ENCODE measurements at places on chromosomes 11 and 22. TPM values are rescaled to one million over a fixed set of nuclear protein-coding genes. Genes with fewer than 3 reads are reported as not detected.

GRCh38 chr22:44489817-44490216 lies 8.2 kb downstream of the RTL6 start:
- DNase-seq: no peak

- DNase-seq: no peak
Measured at GRCh38 chr11:15229069-15229468, 114.3 kb downstream of the INSC start.

GRCh38 chr22:48576333-48577013 lies 1251.2 kb downstream of the BRD1 start:
- no peak for DNase-seq

DNA sequence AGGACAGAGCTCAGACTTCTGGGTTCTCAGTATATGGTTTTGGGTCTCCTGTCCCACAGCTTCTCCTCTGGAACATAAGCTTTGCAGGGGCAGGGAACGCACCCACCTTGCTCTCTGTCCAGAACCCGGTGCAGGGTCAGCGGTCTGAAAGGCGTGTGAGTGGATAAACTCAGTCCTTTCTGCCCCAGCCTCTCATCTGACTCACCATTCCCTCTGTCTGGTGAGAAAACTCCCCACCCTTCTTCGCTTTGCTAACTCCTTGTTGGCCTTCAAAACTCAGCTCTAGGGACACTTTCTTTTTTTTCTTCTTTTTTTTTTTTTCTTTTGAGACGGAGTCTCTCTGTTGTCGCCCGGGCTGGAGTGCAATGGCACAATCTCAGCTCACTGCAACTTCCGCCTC lies 68.9 kb upstream of the NUP50 start:
- DNase-seq: no peak

OR52I2 gene
- not detected for polyA plus RNA-seq

ACR gene
- not detected for polyA plus RNA-seq

GRCh38 chr22:23769321-23769965 lies 1.7 kb upstream of the CHCHD10 start:
- DNase-seq: no peak
